Stimulated activated CD8-positive, alpha-beta memory T cell treated with anti-CD3 and anti-CD28 coated beads, Interleukin-15, amount 100 ng/mL, for 4 hours (primary cell): ENCODE measurements at places on chromosomes 2 and 18.

DNA sequence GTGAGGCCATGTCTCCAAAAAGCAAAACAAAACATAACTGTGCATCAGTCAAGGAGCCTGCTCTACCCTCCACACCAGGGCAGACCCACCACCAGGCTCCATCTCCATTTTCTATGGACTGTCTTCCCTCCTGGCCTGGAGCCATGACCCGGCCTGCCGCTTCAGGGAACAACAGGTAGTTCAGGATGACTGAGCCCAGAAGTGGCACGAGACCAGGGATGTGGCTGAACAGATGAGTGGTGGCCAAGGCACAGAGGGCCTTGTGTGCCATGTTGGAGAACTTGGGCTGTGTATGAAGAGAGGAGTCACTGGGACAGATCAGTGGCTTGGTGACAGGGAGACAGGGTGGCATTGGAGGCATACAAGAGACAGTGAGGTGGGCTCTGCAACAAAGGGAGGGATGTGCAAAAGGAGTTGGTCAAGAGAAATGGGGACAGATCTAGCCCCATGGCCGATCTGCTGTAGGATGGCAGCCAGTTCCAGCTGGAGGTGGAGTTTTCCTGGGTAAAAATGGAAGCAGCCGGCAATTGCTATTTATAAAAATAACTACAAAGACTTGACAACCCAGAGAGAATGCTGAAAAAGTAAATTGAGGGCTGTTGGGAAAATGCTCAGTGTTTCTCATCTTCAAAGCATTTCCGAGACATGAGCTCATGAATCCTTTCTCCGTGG, 35.0 kb downstream of the TMEM177 start:
- no peak for DNase-seq

DNA sequence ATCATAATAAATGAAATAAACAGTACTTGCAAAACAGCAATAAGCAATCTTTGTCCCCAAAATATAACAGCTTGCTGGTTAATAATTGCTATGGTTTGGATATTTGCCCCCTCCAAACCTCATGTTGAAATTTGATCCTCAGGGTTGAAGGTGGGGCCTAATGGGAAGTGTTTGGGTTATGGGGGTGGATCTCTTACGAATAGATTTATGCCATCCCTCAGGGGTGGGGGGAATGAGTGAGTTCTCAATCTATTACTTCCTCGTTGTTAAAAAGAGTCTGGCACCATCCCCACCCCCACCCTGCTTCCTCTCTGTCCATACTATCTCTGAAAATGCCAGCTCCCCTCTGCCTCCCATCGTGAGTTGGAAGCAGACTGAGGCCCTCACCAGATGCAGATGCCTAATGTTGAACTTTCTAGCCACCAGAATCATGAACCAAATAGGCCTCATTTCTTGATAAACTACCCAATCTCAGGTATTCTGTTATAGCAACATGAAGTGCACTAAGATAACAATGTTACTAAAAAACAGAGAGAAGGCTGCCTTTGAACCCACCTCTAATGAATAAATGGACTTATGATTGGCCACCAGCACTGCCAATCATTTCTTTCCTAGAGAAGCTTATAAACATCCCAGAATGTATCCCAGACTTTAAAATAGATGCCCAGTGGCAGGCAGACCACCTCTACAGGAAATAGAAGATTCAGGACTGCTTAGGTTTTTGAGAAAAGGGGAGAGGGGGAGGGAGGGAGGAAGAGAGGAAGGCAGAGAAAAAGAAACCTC, 90.1 kb downstream of the ALPK2 start:
- no peak for DNase-seq

DNA sequence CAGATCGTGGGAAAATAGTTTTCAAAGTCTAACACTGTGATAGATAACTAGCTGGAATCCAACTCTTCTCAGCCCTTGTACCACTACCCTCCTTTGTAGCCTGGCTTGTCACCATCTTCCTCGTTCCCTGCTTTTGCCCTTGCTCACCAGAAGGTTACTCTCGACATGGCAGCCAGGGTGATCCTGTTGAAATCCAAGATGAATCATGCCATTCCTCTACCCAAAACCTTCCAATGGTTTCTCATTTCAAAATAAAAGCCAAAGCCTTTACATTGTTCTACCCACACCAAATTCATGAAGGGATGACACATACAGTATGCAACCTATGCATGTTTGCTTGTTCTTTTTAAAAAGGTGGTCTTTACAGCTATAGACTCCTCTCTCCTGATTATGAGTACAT, 45.7 kb downstream of the STAT4 start:
- no peak for DNase-seq

- DNase-seq = no peak
These were observed 13.2 kb downstream of the RALBP1 start for GRCh38 chr18:9488538-9488937.

DNA sequence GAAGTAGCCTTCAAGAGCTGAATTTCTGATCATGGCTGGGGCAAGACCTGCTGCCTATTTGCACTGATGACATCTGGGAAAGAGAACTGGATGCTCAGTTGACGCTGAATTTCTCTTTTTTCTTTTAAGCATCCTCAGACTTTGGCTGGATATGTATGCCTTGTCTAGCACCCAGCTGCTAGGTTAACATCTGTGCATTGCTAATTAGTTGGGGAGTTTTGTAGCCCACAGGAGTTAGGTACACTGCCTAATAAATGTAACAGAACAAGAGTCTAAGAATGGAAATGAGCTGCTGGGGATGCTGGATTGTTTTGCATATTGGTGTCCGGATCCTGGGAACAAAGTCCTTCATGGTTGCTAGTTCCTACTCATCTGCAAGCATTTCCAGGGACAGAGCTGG, 40.9 kb upstream of the STPG4 start:
- DNase-seq = no peak

GRCh38 chr2:161223139-161223732, 63.0 kb downstream of the TANK start:
- no peak for DNase-seq

GRCh38 chr2:122595065-122595464, 839.6 kb downstream of the TSN start:
- DNase-seq = no peak

- DNase-seq = no peak
These were observed 540.2 kb downstream of the LRP1B start for GRCh38 chr2:141590620-141591019.

DNA sequence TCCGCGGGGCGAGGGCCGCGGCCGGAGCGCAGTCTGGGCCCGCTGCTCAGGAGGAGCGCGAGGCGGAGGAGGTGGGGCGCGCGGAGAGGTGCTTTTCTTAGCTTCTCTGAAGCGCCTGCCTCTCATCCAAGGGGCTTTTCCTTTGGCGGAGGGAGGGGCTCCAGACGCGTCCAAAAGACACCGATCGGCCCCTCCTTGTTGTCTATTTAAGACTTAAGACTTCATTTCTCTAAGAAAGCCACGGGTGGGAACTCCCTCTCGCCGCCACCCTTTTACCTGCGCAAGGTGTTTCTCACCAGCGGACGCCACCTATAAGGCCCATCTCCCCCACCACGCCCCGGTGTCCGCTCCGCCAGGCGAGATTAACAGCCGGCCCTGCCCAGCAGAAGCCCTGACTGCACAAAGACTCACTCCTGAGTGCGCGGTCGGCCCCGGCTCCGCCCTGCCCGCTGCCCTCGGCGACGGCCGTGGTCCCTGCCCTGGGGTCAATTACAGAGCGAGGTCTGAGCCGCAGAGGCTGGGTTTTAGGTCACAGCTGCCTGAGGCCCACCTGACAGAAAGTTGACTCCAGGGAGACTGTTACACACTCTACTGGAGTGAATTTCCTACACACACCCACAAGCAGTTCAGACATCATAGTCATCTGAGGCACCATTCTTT, at the start of gene DSC2:
Gene DSC2, minus strand, starts transcription at position 397 of the 660 bp plus-strand sequence. CDS start 450 bp downstream, outside the sequence.
- DNase-seq = no peak

GRCh38 chr2:16824472-16824871, 158.8 kb upstream of the CYRIA start:
- no peak for DNase-seq
